ENCODE measurements at places on chromosomes 11 and 22.
A peak's percentile ranks its signal among the peaks of the same experiment; 100 is the strongest.

DNA sequence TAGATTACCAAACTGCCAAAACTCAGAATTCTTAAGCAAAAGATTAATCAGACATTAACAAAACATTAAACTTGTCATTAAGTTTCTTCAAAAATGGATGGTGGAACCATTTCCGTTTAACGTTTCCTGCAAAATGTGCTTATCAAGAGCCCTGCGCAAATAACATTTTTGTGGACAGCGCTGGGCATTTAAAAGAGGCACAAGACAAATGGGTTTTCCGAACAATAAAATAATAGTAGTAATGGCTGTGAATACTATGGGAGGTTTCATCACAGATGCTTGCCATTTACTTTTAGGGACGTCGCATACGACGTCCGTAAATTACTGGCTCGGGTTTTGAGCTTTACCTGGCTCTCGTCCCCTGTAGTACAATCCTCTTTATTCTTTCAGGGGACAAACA is 1.1 kb downstream of the NPAT start:
- no peak for DNase-seq

DNA sequence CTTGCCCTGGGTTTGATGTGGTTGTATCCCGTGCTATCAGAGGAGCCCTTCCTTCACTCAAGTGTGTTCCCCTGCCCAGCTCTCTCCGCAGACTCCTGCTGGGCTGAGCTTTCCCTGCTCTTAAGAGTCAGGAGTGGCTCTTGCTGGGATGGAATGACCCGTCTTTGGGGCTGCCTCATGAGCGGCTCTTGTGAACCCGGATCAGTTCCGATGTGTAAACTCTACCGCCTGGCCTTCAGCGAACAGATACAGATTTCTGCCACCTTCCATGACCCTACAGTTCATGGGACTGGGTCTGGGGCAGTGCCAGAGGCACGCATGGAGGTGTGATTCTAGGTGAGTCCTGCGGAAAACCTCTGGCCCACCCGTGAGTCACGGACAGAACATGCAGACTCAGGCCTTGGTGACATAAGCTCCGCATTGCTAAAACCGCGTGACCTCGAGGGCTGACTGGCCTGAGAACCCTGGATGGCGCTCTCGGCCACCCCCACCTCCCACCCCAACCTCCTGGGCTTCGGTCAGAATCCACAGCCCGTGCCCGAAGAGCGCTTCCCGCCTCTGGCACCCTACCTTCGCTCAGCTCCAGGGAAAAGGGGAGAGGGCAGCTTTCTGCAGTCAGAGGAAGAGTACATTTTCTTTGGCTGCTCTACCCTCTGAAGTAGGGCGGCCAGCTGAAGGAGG is 1.3 kb upstream of the ZBTB16 start:
- DNase-seq = no peak

- no peak for DNase-seq
These were observed 81.9 kb upstream of the TEAD1 start for GRCh38 chr11:12592283-12592682.

GRCh38 chr11:86182976-86183584 is 61.5 kb upstream of the EED start:
- peak; percentile 78 for DNase-seq

GRCh38 chr11:2263071-2263565 is 7.3 kb downstream of the ASCL2 start:
- no peak for DNase-seq

GRCh38 chr11:128804481-128804880 is 62.6 kb downstream of the KCNJ1 start:
- DNase-seq = no peak

GRCh38 chr11:64892838-64893193 is 14.4 kb upstream of the EHD1 start:
- DNase-seq = no peak

DNA sequence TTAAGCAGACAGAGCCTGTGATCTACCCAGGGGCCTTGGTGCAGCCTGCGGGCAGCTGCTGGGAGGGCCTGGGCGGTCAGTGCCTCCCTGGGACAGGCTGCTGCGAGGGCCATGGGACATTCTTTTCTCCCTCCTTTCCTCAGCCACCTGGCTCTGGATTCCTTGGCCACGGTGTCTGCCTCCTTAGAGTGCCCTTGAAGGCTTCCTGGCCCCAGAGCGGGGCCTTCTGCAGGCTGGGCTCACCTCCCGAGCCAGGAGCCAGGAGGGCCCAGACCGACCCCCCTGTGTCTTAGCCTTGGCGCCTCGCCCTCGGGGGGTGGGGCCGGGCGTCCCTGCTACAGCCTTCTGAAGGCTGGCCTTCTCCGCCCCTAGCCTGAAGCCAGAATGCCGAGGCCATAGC is 231.2 kb downstream of the TBC1D22A start:
- DNase-seq = no peak

- no peak for DNase-seq
These were observed 96.3 kb downstream of the SWAP70 start for GRCh38 chr11:9760193-9760575.

DNA sequence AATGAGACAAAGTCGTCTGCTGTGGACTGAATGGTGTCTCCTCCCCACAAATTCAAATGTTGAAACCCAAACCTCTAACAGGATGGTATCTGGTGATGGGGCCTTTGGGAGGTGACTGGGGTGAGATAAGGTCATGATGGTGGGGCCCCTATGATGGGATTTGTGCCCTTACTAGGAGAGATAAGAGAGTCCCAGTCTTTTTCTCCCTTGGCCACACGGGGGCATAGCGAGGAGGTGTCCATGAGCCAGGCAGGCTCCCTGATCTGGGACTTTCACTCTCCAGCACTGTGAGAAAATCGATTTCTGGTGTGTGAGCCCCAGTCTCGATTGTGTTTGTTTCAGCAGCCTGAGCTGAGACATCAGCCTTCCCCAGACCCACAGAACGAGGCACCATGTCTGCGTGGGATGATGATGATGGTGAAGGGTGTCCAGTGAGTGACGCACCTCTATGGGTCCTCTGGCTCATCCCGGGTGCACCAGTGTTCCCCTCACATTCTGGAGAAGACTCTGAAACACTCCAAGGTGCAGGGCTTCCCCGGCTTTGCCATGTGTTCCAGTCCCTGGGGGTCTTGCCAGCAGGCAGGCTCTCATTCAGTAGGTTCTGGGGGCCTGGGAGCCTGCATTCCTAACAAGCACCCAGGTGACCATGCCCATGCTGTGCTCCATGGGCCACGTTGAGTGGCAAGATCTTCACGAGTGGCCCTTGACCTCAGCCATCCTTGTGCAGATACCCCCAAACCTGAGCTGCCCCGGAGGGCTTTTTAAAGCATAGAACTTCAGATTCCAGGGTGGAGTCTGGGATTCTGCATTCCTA is 363.0 kb downstream of the CTTN start:
- DNase-seq = no peak

- no peak for DNase-seq
These were observed 52.7 kb downstream of the PAK1 start for GRCh38 chr11:77421041-77421723.

GRCh38 chr11:69711822-69712801 is 8.3 kb upstream of the FGF19 start:
- DNase-seq = no peak

GRCh38 chr11:67256477-67257135 is 9.7 kb upstream of the GRK2 start:
- no peak for DNase-seq

DNA sequence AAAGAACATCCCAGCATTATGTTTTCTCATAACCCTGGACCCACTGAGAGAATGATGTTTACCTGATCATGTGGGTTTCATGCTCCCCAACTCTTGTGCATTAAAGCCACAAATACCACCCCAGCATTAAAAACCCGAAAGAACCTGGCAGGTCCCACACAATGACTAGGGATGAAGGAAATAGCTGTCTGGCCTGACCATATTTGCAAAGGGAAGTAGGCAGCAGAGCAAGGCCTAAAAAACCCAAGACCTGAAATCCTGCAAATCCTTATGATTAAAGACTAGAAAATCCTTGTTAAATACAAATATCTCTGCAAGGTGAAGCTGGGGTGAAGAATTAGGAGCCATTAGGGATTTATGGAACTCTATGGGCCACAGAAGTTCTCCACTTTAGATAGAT is 23.7 kb downstream of the PAK1 start:
- DNase-seq = no peak

- DNase-seq = no peak
These were observed 5.5 kb downstream of the ACRV1 start for GRCh38 chr11:125675196-125675595.

- no peak for DNase-seq
These were observed 11.2 kb downstream of the KCTD21 start for GRCh38 chr11:78177216-78177615.

- DNase-seq = no peak
These were observed 12.0 kb upstream of the PHLDA2 start for GRCh38 chr11:2940921-2941821.

GRCh38 chr22:44127356-44127755 is 53.4 kb upstream of the PARVG start:
- DNase-seq = no peak

Measured in T-helper 2 cell treated with Interferon-gamma antibody and Interleukin-4, amounts not matched to agents 5 μg/mL and 100 μg/mL, for 36 hours (primary cell).